PC-3 (cell line): ENCODE measurements at places on chromosomes 1 and 21.

- DNase-seq: no peak
Observed at GRCh38 chr1:161206411-161207140, 4.4 kb downstream of the NDUFS2 start.

DNA sequence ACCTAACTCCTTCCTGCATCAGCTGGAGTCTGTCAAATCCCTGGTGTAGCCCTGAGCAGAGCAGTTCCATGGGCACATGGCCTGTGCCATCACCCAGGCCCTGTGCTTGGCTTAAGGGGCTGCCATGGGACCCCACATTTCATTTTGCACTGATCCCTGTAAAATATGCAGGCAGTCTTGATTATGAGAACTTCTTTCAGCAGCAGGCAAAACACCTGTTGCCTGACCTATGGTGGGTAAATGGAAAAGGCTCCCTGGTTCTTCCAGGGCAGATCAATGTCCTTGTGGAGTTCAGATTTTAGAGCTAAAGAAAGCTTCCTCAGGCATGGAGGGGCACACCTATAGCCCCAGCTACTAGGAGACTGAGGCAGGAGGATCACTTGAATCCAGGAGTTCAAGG lies 44.2 kb downstream of the HSD3B1 start:
- DNase-seq: no peak

GRCh38 chr1:53448241-53448841 lies 10.9 kb upstream of the DMRTB1 start:
- DNase-seq: no peak

DNA sequence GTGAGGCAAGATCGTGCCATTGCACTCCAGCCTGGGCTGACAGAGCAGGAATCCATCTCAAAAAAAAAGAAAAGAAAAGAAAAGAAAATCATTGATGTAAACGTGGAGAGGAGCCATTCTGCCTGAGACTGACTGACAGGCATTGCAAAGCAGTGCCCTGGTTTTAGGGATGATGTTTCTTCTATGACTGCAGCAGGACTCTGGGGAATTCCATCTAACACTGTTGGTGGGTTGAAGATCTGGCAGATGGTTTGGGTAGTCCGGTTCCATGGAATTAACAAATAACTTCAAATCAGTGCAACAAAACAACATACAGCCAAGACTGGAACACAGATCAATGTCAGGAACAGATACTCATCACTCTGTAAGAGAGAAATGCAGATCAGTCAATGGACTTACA lies 17.8 kb upstream of the LAMC2 start:
- no peak for DNase-seq

DNA sequence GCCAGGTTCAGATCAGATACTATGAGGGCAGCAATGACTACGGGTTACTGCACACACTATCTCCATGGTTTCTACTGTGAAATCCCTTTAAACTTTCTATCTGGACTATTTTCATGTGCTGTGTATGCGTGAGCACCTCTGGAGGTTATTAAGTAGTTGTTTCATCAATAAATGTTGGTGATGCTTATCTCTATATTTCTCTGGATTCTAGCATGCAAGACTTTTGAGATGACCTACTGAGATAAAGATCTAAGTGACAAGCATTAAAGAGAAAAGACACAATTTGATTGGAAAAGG lies 194.0 kb downstream of the NRIP1 start:
- DNase-seq: no peak

DNA sequence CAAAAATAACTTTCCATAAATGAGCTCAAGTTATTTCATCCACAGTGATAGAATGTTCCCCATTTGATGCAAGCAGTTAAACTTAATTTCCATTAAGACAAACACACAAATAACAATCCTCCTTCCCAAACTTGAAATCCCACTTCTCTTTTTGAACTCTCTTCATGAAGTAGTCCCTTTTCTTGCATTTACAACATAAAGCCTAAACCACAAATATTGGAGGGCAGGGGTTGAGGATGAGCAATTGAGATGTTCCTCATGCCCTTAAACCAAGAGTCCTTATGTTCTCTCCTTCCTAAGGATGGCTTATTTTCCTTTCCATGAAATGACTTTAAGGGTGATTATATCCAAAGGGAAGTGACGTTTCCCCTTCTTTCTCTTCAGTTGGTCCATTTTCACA lies 228.8 kb downstream of the DISC1 start:
- DNase-seq: no peak

GRCh38 chr1:15352128-15352957 lies 57.3 kb upstream of the EFHD2 start:
- peak; percentile 98 for DNase-seq

GRCh38 chr21:34129901-34130715 lies 56.7 kb downstream of the MRPS6 start:
- DNase-seq: no peak

DNA sequence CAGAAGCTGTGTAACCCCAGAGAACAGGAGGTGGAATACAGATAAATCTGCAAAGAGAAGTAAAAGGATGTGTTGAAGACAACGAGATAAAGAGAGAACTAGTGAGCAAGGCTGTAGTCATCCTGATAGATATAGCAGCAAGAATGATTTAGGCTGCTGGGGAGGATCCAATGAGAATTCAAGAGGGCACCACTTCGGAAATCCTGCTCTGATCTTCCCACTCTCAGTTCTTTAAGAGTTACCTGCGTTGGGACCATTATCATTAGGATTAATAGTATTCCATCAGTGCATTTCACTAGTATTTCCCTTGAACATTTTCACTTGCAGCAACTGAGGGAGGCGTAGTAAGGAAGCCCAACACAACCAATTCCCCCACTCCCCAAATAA lies at the start of gene BRINP3:
Gene BRINP3, minus strand, starts transcription at position 103 of the 387 bp plus-strand sequence.
- no peak for DNase-seq

DNA sequence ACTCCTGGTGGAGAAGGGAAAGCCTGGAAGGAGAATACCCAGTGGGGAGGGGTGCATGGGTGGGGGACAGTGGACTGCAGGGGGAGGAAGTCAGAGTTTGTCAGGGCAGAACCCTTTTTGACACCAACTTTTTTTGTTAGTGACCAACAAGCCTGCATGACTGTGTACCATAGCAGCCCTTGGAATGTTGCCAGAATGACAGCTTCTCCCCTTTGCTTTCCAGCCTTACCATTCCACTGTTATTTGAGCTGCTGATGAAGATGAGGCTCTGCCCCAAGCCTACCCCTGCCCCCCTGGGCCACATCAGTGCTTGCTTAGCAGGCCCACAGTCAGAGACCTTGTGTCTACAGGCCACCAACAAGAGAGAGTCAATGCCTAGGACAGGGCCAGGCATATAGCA lies 341.2 kb downstream of the HHAT start:
- no peak for DNase-seq

GRCh38 chr21:35346697-35347096 lies 297.6 kb upstream of the RUNX1 start:
- DNase-seq: no peak

- peak; percentile 9 for DNase-seq
Observed at GRCh38 chr1:198798923-198799386, 160.1 kb downstream of the PTPRC start.

- DNase-seq: no peak
Observed at GRCh38 chr1:24926563-24927249, 3.4 kb downstream of the RUNX3 start.

GRCh38 chr1:206770531-206771337 lies at the start of gene IL19:
IL19 (plus strand) TSS chr1:206770773; CDS start chr1:206836663, 65,890 bp downstream.
- peak; percentile 38 for DNase-seq
